Stimulated activated CD8-positive, alpha-beta memory T cell treated with anti-CD3 and anti-CD28 coated beads, Interleukin-15, amount 100 ng/mL, for 24 hours (primary cell): ENCODE measurements at places on chromosomes 12 and 14.

DNA sequence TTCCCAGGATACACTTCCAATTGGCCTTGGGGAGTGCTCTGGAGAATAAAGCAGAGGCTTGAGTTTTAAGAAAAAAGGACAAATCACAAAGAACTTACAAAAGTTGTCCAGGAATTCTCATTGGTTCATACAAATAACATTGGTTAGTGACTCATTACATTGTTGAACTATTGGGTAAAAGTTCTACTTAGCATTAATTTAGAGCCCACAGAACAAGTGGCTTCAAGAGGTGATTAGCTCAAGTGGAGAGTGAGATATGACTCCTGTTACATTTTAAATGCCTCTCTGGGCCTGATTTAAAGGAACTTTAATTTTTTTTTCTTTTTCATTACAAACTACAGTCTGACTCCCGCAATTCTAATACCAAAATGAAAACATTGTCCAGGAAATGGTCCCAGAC lies 72.9 kb downstream of the ASCL4 start:
- no peak for DNase-seq

- no peak for DNase-seq
These were observed 11.9 kb downstream of the LALBA start for GRCh38 chr12:48557919-48558318.

GRCh38 chr12:111904446-111904975 lies 62.5 kb downstream of the MAPKAPK5 start:
- no peak for DNase-seq

GRCh38 chr14:50772412-50772811 lies 58.5 kb downstream of the NIN start:
- no peak for DNase-seq

DNA sequence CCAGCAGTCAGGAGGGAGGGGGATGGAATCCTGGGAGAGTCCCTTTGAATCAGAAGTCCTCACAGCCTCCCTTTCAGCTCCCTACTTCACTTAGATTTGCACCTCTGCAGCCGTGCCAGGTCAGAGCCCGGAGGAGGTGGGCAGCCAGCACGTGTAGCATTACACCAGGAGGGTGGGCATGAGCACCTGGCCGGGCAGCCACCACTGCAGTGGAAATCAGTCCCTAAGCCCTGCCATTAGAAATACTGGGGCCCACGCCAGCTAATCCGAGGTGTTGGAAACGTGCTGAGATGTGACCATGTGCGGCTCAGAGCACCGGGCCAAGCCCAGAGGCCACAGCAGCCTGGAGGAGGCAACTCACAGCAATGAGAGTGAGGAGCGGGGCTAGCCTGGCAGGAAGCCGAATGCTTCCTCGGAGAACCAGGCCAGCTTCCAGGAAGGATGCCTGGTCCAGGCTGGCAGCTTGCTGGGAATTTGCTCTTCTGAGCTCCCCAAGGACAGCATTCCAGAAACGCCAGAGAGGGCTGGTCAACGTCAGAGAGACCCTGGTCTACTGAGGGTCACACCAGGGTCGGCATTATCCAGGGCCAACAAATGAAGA lies 9.4 kb upstream of the CACNA2D4 start:
- no peak for DNase-seq

DNA sequence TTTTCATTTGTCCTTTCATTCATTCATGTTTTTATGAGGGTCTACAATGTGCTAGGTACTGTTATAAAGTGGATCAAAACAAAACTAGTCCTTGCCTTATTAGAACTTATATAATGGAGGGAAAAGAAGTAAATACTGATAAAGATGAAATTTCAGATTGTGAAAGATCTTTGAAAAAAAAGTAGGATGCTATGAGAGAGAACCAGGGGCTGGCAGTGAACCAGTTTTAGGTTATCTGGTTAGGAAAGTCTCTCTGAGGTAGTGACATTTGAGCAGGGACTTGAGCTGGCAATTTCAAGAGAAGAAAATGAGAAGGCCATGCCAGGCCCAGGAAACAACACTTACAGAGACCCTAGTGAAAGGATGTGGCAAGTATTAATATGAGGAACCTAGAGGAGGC lies 57.3 kb upstream of the E2F7 start:
- DNase-seq, result no peak

GRCh38 chr14:73142216-73142615 lies 5.9 kb downstream of the PSEN1 start:
- no peak for DNase-seq

DNA sequence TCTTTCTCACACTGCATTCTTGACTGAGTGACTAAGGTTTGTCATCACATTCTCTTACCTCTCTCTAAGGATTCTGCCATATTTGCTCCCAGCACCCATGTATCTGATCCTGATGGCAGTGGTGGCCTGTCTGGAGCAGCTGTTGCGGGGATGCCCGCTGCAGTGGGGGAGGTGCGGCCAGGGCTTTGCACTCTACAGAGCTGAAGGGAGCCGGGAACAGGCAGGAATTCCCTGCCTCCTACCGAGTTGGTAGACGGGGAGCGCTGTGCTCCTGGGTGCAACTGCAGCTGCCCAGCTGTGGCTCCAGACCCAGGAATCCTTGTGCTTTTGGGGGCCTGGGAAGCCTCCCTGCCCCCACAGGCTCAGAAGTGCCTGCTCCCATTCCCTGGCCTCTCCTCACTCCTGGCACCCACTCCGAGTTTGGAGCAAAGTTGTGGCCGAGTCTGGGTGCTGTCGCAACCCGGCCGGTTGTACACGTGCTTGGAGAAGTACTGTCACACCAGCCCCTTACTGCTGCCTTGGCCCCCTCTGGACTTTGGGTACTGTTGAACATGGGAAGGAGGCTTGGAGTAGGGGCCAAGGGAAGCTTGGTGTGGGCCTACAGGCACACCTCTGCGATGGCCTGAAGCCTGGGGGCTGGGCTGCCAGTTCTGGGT lies 106.9 kb upstream of the OR4E1 start:
- no peak for DNase-seq

DNA sequence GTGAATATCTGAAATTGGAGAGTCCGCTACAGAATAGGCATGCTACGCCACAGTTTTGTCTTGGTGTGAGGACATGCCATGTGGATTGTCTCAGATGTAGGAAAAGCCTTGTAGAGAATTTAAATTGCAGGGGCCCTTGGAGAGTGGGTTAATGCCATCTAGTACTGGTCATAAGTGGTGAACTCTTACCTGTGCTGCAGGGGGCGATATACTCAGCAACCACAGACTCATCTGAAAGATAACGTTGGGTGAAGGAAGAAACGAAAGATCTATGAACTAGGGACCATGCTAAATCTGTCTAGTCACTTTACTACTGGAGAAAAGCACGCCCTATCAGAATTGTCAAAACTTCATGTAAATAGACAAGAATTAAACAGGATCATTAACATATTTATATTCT lies 33.7 kb upstream of the A2M start:
- DNase-seq, result no peak

DNA sequence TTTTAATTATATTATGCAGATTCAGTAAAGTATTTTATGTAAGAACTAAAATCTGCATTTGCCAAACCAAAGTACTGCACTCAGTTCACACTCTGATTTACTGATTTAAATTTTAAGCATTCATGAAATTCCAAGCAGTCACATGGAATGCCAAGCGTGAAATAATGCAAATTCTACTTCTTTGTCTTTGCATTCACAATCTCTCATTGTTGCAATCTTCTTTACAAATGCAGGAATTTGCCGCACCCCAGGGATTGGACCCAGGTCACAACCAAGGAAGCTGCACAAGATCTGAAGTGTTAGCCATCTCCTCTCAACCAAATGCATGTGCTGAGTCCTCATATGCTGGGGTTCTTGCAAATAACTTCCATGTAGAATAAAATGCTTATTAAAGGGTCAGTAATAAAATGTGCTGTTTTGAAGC lies 71.9 kb downstream of the TUNAR start:
- no peak for DNase-seq

GRCh38 chr14:95667249-95667693 lies 19.0 kb upstream of the TCL1B start:
- DNase-seq, result no peak

DNA sequence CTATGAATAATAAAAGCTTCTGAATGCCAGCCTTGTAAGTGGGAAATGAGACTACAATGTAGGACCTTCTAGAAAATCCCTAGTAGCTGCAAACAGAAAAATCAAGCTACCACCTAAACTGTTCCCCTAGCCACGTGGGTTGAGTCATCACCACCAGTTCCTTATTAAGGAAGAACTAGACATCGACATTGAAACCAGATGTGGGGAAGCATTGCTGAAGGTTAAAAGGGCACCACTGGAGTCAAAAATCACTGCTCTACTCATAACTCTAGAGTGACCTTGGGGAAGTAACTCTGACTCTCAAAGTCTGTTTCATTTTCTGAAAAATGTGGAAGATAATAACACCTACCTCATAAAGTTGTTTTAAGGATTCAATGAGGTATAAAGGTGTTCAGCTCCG lies 9.4 kb upstream of the CNIH1 start:
- no peak for DNase-seq

- DNase-seq, result no peak
These were observed 699 bp downstream of the MGAT2 start for GRCh38 chr14:49621114-49621881.

DNA sequence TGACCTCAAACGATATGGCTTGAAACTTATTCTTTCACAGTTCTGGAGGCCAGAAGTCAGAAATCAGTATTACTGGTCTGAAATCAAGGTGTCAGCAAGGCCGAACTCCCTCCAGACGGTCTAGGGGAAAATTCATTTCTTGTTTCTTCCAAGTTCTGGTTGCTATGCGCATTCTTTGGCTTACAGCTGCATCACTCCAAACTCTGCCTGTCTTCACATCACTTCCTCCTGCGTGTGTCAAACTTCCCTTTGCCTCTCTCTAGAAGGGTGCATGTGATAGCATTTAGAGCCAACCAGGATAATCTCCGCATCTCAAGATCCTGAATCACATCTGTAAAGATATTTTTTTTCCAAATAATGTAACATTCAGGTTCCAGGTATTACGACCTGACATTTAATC lies 62.8 kb downstream of the DENND5B start:
- DNase-seq, result no peak

DNA sequence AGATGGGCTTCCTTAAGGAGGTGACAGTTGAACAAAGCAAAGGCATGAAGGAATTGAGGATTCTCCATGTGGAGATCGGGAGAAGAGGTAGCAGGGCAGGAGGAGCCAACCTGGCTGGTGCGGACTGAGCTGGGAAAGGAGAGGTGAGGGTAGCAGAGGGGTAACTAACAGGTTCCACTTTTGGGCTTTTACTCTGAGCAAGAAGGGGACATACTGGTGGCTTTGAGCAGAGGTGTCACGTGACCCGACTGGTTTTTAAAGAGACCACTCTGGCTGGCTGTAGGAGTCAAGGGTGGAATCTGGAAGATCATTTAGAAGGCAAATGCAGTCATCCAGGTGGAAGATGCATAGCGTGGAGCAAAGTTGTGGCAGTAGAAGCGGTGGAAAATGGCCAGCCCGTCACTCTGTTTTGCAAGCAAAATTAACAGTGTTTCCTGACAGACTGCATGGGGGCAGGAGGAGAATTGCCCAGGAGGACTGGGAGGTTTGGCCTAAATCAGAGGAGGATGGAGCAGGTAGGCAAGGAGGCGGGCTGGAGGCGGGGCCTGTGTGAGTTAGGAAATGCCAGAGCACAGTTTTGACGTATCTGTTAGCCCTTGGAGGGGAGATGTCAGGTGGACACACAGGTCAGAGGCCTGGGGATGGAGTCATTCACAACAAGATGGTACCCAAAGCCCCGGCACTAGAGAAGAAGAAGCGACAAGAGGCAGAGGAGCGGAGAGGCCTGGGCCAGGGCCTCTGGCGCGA lies 156.3 kb upstream of the FKBP4 start:
- no peak for DNase-seq

- DNase-seq, result no peak
These were observed 263.5 kb upstream of the ALG10B start for GRCh38 chr12:38053113-38053512.

- DNase-seq, result no peak
These were observed 16.6 kb downstream of the LRTM2 start for GRCh38 chr12:1836854-1837421.

GRCh38 chr14:29637411-29637810 lies 290.2 kb downstream of the PRKD1 start:
- no peak for DNase-seq

DNA sequence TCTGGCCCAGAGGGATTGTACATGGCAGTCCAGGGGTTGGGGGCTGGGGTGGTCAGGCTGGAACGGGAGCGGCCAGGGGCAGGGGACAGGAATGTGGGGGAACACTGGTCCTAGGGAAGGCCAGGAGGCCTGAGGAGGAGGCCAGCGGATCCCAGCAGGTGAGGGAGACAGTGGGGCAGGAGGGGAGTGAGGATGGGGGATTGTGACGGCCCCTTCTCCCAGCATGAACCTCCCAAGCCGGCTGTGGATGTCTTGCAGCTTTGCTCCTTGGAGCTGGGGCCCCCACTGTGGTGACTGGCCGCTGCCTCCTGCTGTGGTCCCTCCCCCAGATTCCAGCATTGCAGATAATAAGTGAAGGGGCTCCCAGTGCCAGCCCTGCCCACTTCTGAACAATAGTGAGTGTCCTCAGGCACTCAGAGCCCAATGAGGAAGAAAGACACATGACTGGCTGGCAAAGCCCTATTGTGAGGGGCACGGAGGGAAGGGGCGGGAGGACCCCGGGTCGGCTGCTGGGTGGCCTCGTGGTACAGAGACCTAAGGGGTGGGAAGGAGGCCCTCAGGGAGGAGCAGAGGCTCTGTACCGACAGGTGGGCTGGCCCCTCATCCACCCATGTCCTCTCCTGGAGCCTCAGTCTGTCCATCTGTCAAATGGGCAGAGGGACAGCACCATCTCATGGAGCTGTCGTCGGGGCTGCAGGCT lies 215.0 kb downstream of the KIF26A start:
- DNase-seq, result no peak

- no peak for DNase-seq
These were observed 9.6 kb upstream of the EP400 start for GRCh38 chr12:131940141-131940547.

DNA sequence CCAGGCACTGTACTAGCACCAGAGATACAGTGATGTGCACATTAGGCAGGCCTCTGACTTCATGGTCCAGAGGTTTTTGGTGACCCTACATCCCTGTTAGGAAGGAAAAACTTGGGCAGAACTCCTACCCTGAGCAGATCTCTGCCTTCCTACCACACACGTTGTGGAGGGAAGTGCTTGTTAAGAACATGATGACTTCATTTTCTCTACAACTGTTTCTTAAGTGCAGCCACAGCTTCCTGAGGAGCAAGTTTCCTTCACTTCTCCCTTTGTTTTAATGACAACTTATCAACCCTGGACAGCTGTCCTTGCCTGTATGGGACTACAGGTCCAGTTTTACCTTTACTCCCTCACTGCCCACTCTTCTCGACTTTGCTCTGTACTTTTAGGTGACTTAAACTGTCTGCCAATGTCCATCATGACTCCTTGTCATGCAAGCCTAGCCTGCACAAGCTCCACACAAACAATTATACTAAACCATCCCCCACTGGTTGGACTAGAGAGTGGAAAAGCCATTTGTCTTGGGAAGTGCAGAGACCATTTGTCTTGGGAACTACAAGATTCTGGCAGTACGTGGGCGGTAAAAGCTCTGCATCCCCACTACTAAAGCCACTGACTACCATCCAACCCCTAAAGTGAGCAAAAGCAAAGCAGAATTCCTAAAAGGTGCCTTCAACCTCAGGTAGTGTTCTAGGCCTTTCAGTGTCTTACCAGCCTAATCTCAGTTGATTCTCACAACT lies 359.8 kb downstream of the EGLN3 start:
- no peak for DNase-seq
